ENCODE measurements at places on chromosomes 6 and 20.

- DNase-seq = no peak
These were observed 46.2 kb downstream of the PANK2 start for GRCh38 chr20:3935295-3935955.

DNA sequence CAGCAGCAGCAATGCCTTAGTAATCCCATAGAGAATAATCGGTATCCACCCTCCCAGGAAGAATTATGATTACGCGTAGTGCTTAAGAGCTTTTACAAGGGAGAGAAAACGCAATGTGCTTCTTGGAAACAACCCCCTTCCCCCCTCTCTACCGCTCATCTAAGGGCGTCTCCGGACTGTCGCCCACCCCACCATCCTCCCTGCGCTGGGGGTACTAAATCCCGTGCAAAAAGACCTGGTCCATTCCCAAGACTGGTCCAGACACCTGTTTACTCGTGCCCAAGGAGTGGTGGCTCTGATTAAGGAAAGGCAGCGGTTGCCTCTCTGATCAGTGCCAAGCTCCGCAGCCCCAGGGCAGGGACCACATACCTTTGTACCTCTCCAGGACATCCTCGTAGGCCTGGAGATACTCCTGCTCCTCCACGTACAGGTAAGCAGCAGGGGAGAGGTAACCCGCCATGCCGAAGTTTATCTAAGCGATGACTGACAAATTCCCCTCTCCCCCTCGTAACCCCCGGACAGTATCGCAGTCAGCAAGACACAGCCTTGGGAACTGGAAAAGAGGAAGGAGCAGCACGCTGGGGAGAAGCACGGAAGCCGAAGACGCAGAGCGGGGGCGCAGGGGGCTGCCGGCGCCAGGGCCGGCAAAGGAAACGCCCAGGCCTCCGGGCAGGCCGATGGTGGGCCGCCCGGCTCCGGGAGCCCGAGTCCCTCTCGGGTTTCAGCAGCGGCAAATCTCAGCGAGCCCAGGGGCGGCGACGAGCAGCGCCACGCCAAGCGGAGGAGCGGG lies 112.0 kb upstream of the BEND6 start:
- no peak for DNase-seq

GRCh38 chr6:99736302-99736701 lies 129.7 kb downstream of the PRDM13 start:
- no peak for DNase-seq

- no peak for DNase-seq
These were observed 1.1 kb downstream of the B4GALT5 start for GRCh38 chr20:49712646-49712995.

DNA sequence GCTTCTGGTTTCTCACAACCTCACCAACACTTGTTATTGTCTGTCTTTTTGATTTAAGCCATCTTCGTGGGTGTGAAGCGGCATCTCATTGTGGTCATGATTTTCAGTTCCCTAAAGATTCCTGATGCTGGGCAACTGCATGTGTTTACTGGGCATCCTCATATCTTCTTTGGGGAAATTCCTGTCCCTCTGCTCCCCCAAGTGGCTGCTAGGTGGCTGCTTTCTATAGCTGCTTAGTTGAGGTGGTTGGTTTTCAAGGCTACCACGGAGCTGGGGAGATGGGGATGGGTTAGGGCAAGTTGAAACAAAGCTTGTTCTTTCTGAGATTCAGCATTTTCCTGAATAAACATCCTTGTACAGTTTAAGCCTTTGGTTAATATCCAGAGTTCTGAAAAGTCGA lies 403.9 kb upstream of the SULF2 start:
- DNase-seq = no peak

DNA sequence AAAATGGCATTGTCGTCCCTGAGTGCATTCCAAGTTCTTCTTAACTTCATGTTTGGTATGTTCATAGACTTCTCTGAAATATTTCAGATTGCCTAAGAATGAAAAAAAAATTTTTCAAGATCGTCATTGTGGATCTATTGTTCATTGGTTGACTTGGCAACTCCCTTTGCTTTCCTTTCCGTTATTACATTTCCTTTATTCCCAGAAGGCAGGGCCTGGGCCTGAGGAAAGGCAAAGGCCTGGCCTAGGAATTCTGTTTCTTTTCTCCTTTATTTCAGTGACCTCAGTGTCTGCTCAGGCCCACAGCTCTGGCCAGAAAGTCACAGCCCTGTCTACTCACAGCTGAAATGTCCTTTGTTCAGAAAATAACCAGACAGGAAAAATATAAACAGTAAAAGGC lies 401.6 kb upstream of the PLCB4 start:
- DNase-seq = no peak

- no peak for DNase-seq
These were observed 6.3 kb upstream of the PPP1R16B start for GRCh38 chr20:38799203-38799602.

DNA sequence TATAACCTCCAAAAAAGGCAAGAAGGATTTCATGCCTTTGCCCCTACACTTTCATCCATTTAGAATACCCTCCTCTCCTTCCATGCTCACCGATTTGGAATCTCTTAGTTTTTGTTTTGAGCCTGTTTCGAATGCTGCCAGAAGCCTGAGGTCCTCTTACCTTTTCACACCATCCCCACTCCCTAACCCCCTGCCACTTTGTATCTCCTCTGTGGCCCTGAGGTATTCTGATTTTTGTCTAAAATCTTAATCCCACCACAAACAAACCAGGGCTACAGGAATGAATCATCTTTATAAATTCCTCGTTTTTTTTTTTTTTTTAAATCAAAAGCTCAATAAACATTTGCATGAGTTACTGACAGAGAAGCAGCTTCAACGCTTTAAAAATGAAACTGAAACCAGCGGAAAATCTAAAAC lies 1.6 kb upstream of the RPS12 start:
- no peak for DNase-seq
